ENCODE measurements at places on chromosomes 6 and 20.

DNA sequence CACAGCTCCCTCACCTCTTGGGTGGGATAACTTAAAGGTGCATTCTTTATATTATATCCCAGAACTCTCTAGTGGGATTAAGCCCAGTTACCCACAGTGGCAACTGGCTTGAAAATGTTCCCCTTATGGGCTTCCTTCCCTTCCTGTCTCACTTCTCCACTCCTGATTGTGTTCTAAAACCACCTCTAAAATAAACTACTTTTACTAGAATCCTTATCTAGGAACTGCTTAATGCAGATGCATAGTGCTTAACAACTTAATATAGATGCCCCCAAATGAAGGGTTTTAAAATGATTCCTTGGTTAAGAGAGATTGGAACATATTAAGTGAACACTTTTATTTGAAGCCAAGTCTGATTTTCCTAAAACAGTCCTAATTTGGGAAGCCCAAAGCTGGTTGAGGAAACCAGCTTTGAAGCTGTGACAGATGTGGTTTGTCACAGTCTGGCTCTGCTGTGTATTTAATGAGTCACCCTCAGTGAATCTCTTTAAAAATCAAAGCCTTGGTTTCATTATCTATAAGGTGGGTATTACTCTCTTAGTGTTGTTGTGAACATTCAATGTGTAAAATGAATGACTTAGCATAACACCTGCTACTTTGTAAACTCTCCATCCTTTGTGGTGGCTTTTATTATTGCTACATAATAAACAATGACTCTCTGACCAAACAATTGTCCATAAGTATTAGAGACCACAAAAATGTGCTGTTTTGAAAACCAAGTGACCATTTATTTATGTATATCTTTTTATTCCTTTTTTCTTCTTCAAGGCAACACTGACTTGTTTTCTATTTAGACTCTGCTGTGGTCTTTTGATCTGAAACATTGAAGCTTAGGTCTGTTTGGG, 24.4 kb downstream of the PLCB1 start:
- no peak for DNase-seq

DNA sequence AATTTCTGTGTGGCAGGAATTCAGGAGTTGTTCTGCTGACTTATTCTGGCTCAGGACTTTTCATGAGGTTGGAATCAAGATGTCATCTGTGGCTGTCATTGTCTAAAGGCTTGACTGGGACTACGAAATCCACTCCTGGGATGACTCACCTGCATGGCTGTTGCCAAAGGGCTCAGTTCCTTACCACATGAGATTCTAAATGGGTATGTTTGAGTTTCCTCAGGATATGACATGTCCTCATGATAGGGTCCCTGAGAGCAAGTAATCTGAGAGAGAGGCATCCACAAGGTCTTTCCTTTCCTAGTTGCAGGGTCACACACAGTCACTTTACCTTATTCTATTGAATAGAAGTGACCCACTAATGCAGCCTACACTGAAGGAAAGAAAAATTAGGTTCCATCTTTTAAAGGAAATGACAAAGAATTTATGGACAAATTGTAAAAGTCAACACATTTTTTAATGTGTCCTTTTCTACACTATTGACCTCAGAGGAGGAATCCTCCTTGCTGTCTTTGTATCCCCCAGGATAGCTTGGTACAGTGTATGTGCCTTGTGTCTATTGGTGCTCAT, 1025.0 kb upstream of the GJE1 start:
- DNase-seq: no peak

DNA sequence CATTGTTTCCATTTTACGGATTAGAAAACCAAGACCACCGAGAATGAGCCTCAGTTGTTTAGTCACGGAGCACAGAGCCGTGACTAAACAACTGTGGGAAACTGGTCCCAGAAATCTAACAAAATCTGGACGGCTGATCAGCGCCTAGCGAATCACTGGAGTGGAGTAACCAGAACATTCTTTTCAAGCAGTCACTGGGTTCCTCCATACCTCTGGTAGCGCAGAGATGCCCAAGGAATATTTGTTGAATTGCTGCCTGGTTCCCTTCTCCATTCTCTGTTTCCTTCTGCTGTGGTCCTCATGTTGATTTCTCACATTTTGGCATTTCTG, 62.0 kb downstream of the GPX5 start:
- DNase-seq: no peak

DNA sequence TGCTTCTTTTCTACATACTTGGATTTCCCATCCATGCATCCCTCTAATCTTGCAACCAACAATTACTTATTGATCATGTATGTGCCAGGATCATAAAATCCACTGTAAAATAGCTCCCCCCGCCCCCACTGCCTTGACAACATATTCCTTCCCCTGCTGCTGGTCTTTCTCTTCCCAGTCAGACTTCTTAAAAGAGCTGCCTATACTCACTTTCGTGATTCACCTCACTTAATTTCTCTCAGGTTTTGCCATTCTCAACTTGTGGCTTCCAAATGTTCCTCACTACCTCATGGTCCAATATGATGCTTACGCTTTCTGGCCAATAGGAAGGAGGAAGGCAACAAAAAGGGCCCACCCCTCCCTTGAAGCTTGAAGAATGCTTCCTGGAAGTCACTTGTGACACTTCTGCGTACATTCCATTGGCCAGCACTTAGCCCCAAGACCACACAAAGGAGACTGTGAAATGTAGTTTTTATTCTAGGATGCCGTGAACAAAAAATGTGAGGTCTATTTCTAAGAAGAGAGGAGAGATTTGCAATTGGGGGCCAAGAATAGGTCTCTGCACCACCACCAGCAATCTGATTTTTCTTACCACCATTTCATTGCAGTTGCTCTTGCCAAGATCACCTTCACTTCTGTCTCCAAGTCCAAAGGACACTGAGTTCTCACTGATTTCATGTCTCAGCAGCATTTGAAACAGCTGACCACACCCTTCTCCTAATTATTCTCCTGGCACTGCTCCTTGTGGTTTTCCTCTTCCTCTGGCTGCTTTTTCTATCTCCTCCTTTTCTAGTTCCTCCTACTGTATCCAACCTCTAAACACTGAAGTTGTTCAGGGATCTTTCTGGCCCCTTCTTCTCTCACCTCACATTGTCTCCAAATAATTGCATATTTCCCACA, 30.8 kb downstream of the CD164 start:
- no peak for DNase-seq

DNA sequence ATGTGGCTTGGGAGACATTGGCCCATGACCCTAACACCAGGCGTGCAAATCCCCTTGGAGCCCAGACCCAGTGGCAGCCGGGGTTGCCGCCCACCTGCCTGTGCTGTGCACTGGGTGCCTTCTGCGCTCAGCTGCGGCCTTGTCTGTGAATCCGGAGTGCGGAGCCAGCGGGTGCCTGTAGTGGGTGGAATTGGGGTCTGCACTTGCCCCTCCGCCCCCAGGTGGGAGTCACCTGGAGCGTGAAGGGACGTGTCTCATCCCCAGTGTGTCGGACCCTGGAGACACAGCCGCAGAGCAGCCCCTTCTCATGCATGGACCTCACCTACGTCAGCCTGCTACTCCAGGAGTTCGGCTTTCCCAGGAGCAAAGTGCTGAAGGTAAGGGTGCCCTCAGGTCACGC, 22.9 kb upstream of the PYGB start:
- DNase-seq: no peak

- no peak for DNase-seq
Observed at GRCh38 chr6:114007516-114007915, 36.6 kb upstream of the HDAC2 start.

DNA sequence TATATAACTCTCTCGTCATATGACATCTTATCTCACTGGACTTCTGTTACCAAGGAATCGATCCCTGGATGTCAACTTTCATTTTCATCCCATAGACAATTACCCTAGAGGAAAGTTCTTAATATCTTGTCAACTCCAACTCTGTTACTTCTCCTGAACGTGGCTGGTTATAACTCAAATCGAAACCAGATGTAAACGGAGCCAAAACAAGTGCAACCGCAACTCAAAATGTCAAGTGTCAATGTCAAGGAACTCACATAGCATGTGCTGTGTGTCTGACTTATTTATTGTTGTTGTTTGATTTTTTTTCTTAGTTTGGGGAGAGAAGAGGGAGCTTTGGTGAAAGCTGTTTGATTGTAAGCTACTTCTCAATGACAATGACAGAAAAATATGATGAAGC, 108.6 kb downstream of the VIP start:
- DNase-seq: peak; percentile 18

- no peak for DNase-seq
Observed at GRCh38 chr20:1373614-1374013, 19.2 kb downstream of the FKBP1A start.

DNA sequence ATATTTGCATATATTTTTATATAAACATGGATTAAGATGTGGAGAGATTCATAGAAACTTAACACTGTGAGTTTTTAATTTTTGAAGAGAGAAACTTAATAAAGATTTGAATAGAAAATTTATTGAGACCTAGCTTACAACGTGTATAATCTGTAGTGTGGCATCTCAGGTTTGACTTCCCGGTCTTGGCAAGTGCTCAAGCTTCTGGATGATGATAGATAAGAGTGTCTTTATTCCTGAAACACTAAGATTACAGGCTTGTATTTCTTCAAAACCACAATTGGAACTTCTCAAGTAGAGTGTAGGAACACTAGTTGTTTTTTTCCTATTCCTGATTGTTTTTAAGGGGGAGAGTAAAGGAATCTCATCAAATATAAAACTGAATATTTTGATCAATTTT, 64.6 kb upstream of the NOTCH4 start:
- DNase-seq: no peak

DNA sequence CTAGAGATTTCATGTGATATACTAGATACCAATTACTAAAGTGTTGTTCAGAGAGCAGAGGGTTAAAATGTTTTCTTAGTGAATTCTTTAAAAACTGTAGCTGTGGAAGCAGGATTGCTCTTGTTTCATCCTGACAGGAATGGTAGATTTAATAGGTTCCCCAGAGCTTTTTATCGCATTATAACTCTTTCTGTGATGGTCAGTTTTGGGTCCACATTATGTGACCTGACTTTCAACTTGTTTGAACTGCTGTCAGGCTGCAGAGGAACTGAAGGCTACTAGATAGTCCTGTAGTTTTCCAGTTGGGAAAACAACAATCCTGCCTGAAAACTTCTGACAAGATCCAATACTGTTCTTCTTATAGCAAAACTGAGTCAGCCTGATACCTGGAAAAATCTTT, 329.3 kb upstream of the FLRT3 start:
- no peak for DNase-seq

DNA sequence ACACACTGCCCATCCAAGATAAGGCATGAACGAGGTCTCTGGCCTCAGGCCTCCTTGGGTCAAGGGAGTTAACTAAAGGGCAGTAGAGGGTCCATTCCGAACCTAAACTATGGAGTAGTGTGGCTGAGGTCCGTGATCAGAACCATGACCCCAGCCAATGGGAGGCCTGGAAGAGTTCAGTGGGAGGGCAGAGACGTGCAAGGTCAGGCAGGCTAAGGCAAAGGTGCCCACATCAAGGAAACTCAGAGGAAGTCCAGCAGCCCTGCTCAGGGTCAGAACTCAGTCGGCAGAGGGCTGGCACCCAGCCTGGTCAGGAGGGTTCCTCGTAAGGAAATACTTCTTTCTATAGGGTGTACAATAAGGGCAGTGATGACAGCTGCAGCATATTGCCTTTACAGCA, 152.2 kb downstream of the SOD2 start:
- DNase-seq: no peak

DNA sequence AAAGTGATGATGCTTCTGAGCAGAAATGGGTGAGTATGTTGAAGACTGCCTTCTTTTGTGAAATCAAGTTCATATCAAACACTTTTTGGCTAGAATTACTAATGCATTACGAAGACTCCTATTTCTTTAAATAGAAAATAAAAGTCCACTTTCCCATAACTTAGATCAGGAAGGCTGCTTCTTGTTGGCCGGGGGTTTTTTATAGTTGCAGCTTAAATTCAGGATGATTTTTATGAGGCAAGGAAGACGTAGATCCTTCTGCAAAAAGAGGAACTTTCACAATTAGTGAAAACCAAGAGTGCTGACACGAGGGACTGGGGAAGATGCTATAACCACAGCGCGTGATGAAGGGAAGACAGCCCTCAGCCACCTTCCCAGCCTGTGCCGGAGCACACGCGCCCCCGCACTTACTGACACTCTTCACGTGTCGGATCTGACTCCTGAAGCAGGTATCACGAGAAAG, 206.1 kb upstream of the PRDM1 start:
- no peak for DNase-seq

- DNase-seq: peak; percentile 58
Observed at GRCh38 chr6:36350681-36351571, 14.2 kb upstream of the BNIP5 start.

GRCh38 chr6:138160329-138161087, 1.2 kb upstream of the ARFGEF3 start:
- DNase-seq: no peak

- DNase-seq: no peak
Observed at GRCh38 chr20:50222309-50223038, 31.8 kb downstream of the CEBPB start.

DNA sequence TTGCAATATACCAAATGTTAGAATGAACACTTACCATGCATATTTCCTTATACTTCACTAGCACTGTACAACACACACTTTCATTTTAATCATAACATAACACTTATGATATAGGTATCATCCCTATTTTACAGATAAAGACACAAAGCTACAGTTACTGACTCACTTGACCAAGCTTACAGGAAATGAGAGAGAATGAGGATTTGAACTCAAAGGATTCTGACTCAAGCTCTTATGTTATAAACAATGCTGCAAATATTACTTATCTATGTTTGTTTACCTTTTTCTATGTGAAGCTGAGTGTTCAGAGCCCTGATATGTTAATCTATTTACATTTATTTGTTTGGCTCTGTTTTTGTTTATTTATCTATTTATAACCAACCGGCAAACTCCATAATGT, 245.4 kb downstream of the PTPRK start:
- DNase-seq: no peak

GRCh38 chr6:75935473-75935793, 137.0 kb downstream of the IMPG1 start:
- no peak for DNase-seq

- no peak for DNase-seq
Observed at GRCh38 chr20:19969106-19969505, 48.1 kb upstream of the NAA20 start.

DNA sequence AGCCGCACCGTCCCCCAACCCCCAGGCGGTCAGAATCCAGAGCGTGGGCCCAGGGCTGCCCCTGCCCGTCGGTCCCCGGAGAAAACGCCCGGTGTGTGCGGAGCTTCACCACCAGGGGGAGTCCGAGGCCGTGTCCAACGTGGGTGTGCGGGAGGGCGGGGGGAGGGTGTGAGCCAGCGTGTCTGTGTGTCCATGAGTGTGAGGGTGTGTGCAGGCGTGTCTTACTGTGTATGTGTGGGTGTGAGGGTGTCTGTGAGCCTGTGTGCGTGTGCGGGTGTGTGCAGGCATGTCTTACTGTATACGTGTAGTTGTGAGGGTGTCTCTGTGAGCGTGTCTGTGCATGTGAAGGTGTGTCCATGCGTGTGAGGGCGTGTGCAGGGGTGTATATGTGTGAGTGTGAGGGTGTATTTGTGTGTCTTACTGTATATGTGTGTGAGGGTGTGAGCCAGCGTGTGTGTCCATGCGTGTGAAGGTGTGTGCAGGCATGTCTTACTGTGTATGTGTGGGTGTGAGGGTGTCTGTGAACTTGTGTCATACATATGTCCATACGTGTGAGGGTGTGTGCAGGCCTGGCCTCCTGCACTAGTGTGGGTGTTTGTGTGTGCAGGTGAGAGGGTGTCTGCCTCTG, 24.6 kb upstream of the GATA5 start:
- peak; percentile 89 for DNase-seq

- DNase-seq: peak; percentile 62
Observed at GRCh38 chr6:37648465-37649330, 49.0 kb downstream of the MDGA1 start.
